Stimulated activated CD4-positive, alpha-beta T cell treated with anti-CD3 and anti-CD28 coated beads, Interleukin-15, amount 100 ng/mL, for 1 hour (primary cell): ENCODE measurements at places on chromosomes 16 and 17.

GRCh38 chr16:58152246-58152868 lies 23.2 kb upstream of the CFAP20 start:
- DNase-seq: no peak

GRCh38 chr16:67184995-67185650 lies 1.4 kb upstream of the MATCAP1 start:
- DNase-seq: peak; percentile 76

- no peak for DNase-seq
Measured at GRCh38 chr16:31064882-31065461, 9.1 kb downstream of the ZNF668 start.

DNA sequence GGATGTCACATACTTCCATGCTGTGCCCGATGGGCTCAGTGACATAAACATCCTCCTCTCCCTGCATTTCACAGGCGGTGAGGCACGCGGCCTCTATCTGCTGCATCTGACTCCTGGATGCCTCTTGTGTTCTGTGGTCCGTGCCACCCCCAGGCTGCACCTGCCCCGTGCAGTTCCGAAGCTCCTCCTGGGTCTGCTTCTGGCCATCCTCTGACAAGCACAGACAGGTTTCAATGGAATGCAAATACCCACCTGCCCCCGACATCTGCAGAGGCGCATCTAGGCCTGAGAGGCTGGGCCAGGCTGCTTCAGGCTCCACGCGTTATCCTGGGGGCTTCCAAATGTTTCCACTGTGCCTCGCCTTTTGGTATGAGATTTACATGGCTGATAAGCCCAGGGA lies 46.3 kb upstream of the DNAH17 start:
- DNase-seq: no peak

DNA sequence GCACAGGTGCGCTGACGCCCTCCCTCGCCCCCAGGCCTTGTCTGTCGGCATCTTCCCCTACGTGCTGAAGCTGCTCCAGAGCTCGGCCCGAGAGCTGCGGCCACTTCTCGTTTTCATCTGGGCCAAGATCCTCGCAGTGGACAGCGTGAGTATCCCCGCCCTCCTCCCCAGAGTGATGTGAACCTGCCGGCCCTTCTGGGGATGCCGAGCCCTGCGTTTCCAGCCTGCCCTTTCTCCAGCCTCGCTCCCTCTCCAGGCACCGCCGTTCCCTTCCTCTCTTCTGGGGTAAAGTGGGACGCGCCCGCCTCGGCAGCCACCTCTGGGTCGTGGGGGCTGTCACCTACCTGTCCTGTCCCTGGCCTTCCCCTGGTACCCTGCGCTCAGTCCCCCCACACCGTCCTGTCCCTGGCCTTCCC lies 133.9 kb upstream of the CHMP6 start:
- no peak for DNase-seq

- DNase-seq: no peak
Measured at GRCh38 chr16:55478827-55479429, at the start of gene MMP2. MMP2 (plus strand) TSS chr16:55479198; CDS start chr16:55479480, 282 bp downstream.

DNA sequence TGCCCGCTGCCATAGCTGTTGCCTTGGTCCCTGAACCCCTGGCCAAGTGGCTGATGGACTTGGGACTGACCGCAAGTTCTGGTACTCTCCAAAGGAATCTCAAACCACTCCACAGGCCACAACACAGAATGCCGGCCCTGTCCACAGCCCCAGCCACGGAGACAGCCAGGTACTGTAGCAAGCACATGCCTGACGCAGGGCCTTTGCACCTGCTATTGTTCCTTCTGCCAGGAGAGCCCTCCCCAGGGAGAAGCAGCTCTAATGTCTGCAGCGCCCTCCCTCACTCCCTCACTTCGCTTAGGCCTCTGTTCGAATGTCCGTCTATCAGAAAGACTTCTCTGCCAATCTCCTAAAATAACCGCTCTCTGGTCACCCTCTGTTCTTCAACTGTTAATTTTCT lies 15.4 kb downstream of the RTN4RL1 start:
- no peak for DNase-seq

DNA sequence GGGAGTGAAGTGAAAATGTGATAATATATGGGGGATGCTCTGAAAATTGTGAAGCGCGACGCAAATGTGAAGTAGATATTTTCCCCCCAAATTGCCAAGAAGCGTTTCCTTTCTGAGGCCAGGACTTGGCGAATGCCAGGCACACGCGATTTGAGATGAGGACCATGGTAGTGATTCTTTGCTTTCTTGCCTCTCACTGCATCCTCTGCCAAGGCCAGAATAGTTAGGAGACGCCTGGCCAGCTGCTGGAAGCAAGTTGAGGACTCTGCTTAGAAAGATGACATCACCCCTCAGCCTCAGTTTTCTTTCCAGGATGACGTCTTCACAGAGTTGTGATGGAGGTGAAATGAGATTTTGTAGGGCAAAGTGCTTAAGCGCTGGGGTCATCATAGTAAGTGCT lies 25.9 kb downstream of the PIPOX start:
- no peak for DNase-seq

- no peak for DNase-seq
Measured at GRCh38 chr17:40936437-40936971, 942 bp downstream of the KRT23 start.

- DNase-seq: no peak
Measured at GRCh38 chr17:1621273-1621954, 7.2 kb downstream of the SLC43A2 start.

- DNase-seq: no peak
Measured at GRCh38 chr16:82671741-82672140, 45.0 kb downstream of the CDH13 start.

- DNase-seq: no peak
Measured at GRCh38 chr16:57687363-57687929, 7.2 kb upstream of the DRC7 start.

GRCh38 chr16:74896389-74897370 lies 88.2 kb downstream of the WDR59 start:
- no peak for DNase-seq

DNA sequence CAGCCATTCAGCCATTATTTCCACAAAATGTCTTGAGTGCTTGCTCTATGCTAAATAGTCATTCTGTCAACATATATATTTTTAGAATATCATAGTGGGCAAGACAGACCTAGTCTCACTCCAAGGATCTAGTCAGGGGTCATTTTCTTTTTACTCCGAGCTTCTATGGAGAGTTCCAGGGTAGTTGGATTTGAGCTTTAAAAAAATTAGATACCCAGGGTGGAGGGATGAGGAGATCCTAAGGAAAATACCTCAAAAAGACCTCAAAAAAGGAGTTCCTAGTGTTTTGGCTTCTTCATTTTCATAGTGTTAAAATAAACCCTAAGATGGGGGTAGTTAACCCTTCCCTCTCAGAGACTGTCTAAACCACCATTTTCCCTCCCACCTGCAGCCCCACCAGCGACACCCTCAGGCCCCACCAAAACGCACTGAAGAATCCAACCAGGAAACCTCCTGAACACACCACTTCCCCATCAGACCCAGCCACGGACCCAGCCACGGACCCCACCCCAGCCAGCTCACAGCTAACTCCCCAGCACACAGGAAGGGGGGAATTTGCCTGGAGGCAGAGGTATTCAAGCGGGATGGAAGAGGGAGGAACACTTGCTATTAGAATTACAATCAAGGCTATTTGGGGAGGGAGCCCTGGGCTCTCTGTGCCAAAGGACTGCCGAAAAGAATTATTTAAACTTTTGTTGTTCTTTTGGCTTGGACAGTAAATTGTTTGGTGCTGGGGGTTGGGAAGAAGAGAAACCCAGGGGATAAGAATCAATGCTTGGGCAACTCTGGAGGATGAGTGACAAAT lies 2.2 kb downstream of the ETV4 start:
- DNase-seq: no peak

DNA sequence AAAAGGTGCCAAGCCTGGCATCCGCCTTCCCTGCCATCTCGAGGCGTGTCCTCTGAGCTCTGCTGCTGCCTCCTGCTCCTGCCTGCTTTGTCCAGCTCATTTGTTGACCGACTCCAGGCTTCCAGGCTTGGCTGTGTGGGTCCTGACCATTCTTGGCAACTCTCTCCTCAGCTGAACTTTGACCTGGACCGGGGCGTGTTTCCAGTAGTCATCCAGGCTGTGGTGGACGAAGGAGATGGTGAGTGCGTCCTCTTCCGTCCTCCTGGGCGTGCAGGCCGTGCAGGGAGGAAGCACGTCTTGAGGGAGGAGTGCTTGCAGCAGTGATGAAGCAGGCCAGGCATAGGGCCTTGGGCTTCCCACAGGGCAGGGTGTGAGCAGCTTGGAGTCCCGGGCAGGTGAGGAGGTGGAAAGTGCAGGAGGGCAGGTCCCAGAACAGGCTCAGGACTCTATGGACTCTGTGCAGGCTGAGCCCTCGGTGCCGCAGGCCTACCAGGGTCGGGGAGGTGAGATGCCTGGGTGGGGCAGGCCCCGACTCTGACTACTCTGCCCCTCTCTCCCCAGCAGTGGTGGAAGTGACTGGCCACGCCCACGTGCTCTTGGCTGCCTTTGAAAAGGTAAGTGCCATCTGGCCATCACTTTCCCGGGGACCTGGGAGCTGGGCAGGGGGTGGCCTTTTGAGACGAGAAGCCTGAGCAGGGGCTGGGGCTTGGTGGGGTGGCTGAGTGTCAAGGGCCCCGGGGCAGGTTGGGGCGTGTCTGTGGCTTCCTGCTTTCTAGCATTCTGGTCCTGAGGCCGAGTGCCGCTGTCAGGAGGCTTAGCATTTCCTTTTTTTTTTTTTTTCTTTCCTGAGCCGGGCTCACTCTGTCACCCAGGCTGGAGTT lies 28.6 kb upstream of the NUDT16L1 start:
- no peak for DNase-seq

- no peak for DNase-seq
Measured at GRCh38 chr17:31458829-31459228, 67.4 kb downstream of the RAB11FIP4 start.

DNA sequence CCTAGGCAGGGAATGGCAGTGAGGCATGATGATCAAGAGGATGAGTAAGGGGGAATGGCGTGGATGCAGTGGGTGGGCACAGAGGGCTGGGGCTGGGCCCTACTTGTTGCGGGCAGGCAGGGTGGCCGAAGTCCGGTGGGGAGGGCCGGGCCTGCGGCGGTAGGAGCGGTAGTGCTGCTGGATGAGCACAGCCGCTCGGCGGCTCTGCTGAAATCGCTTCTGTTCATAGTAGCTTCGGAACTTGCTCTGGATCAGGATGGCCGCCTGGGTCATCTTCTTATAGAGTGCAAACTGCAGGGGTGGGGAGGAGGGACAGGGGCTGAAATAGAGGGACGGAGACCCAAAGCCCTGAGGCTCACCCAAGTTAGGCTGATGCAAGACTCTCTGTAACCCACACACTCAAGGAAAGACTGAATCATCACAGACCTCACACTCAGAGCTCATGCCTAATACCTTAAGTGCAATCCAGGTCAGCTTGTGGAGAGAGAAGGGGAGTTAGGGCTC lies 1.5 kb upstream of the SPAG7 start:
- DNase-seq: no peak

- DNase-seq: no peak
Measured at GRCh38 chr17:44863061-44863918, 15.6 kb downstream of the HIGD1B start.

DNA sequence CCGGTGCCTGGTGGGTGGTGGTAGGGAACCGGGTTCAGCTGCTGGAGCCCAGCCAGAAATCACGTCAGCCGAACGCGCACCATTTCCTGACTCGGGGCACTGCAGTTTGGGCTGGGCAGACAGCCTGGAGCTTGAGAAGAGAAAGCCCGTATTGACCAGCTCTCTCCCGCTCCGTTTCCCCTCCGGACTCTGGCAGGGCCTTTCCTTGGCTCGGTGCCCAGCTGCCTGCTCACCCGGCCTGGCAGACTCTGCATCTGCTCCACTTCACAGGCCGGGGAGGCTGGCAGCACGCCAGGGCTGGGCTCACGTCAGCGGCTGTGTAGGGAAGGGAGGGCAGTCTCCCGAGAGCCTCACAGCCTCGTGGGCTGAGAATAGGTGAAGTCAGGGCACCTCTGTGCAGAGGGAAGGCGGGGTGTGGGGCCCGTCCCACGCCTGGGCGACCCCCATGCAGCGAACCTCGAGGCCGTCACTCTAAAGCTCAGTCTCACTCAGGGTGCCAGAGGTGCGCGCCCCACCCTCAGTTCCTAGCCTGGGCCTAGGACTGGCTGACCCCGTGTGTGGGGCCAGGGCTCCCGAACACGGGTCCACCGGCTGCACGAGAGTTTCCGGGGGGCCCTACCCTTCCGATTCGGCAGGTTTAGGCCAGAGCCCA lies 59.1 kb downstream of the OR1D5 start:
- DNase-seq: peak; percentile 35
